Right cardiac atrium (tissue), 5 donors: ENCODE measurements at places on chromosomes 4 and X. TPM values are rescaled to one million over a fixed set of nuclear protein-coding genes. Genes with fewer than 3 reads are reported as not detected.

Gene NDUFB11
- polyA plus RNA-seq, result 235 TPM

Gene CC2D2A
- polyA plus RNA-seq, result 13.0 TPM

Gene SH3BGRL
- 57.7 TPM for polyA plus RNA-seq

Gene TRMT10A
- 3.1 TPM for polyA plus RNA-seq

Gene ARHGAP6
- 2.3 TPM for polyA plus RNA-seq

Gene GPR34
- 1.5 TPM for polyA plus RNA-seq

Gene CLDN22
- polyA plus RNA-seq, result 0.02 TPM

Gene PABPC1L2A
- polyA plus RNA-seq, result not detected

Gene PPEF2
- polyA plus RNA-seq, result not detected

Gene INTU
- 4.4 TPM for polyA plus RNA-seq

Gene H2BW2
- polyA plus RNA-seq, result not detected
